ENCODE measurements at places on chromosomes 1 and 21.
A peak's percentile ranks its signal among the peaks of the same experiment; 100 is the strongest.

DNA sequence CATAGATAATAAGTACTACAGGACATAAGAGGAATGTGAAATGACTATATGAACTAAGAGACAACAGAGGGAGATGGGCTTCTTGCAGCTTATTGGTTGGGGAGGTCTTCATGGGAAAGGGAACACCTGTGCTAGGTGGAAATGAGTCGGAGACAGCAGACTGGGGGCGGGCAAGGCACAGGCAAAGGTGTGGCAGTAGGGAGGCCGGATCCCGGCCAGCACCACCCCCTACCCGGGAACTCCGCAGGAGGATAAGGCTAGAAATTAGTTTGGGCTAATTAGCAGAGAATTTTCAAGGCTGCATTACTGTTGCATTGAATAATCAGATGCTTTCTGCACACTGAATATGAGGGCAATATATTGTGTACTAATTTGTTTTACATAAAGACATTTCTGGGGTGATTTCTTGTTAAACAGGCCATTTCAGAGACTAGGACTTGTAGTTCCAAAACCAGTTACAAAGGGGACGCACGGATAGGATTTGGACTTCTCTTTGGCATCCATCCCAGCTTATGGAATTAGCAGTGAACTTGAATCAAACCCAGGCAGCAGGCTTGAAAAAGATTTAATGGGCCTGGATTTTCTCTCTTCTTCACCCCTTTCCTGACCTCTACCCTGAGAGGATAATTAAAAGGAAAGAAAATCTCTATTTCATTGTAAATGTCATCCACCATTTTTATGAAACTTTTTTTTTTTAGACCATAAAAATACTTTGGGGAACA is 2.2 kb upstream of the HUNK start:
- DNase-seq: no peak

- DNase-seq: no peak
These were observed 48.2 kb downstream of the ELK4 start for GRCh38 chr1:205583461-205584130.

- DNase-seq: no peak
These were observed 37.2 kb upstream of the EPHA8 start for GRCh38 chr1:22526098-22526497.

DNA sequence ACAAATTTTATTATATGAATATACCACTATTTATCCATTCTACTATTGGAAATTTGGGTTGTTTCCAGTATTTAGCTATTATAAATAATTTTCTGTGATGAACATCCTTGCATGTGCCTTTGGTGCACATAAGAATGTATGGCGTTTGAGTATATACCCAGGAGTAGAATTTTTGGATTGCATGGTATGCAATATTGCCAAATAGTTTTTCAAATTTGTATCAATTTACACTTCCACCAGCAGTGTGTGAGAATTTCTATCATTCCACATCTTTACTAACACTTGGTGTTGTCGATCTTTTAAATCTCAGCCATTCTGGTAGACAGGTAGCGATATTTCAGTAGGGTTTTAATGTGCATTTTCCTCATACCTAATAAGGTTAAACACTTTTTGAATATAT is 9.2 kb upstream of the FNBP1L start:
- no peak for DNase-seq

DNA sequence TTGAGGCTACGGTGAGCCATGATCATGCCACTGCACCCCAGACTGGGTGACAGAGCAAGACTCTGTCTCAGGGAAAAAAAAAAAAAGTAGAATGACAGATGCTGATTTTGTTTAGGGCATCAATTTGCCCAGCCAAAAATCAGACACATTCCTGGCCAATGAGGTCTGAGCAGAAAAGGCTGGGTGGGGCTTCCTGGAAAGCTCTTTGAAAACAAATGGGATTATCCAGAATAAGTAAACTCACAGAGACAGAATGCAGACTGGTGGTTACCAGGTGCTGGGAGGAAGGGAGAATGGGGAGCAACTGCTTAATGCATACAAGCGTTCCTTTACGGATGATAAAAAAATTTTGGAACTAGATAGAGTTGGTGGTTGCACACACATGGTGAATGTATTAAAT is 10.1 kb upstream of the CITED4 start:
- DNase-seq: no peak

- DNase-seq: no peak
These were observed 20.0 kb upstream of the TSNAX start for GRCh38 chr1:231508497-231508896.

GRCh38 chr1:233662575-233663304 is 48.8 kb downstream of the KCNK1 start:
- DNase-seq: no peak

GRCh38 chr1:58363585-58363984 is 182.9 kb downstream of the OMA1 start:
- DNase-seq: no peak

GRCh38 chr1:23421753-23422240 is 2.8 kb downstream of the TCEA3 start:
- DNase-seq: no peak

- no peak for DNase-seq
These were observed 35.3 kb downstream of the GDAP2 start for GRCh38 chr1:117894078-117894477.

DNA sequence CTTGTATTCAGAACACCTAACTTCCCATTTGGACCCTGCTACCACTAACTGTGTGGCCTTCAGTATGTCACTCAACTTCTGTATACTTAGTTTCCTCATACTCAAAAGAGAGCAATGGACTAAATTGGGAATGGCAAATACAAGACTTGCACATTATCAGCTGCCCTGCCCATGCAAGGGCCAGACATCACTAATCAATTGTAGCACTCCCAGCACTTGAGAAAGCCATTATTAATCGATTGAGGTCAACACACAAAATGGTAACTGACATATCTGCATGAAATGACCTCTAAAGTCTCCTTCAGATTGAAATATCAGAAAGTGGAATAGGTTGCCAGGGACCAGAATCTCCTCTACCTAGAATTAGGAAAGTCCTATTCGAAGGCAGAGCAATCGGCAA is 59.2 kb downstream of the MT1HL1 start:
- no peak for DNase-seq

GRCh38 chr1:18599086-18599485 is 31.6 kb upstream of the PAX7 start:
- no peak for DNase-seq

- DNase-seq: no peak
These were observed 349.4 kb downstream of the HLX start for GRCh38 chr1:221228594-221228993.

- no peak for DNase-seq
These were observed 49.3 kb downstream of the KANK4 start for GRCh38 chr1:62269851-62270495.

GRCh38 chr1:65036570-65037051 is 70.3 kb upstream of the JAK1 start:
- no peak for DNase-seq

GRCh38 chr1:20100632-20101355 is 18.5 kb downstream of the PLA2G2D start:
- DNase-seq: peak; percentile 77

DNA sequence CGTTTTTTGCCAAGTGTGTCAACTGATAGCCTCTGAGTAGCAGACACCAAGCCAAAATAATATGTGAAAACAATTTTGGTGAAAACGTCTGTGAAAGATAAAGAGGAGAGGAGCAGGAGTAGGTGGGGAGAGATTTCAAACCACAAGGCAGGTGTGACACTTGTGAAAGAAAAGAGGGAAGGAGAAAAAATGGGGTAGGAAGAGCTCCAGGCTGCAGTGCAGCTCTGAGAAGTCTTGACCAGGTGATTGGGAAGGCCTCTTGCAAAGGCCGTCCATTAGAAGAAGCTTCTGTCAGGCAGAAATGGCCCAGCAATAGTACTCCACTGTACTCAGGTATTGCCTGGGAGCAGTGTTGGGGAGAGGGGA is 10.6 kb upstream of the RAVER2 start:
- DNase-seq: no peak

DNA sequence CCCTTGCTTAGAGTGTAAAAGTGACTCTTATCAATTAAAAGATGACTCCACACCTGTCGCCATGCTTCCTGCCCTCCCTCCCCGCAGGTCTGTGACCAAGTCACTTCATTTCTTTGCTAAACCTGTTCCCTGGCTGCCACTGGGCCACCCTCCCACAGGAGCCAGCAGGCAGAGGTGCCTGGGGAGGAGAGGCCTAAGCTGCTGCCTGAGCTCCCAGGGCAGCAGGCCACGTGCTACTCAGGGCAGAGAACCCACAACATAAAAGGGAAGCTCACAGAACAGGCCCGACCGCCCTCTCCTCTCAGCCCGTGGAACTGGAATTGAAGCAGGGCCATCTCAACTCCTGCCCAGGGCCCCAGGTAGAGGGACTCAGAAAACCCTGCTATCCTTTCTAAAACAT is 4.9 kb downstream of the C1orf198 start:
- DNase-seq: peak; percentile 83
